Osteocyte (in vitro differentiated cells): ENCODE measurements at places on chromosomes 7 and 10.

GRCh38 chr7:91043924-91044645, 220.1 kb upstream of the FZD1 start:
- no peak overlapping the region for H3K4me3 ChIP-seq
- peaks cover 10% of the 10 kb centered on the region for H3K36me3 ChIP-seq
- H3K27ac ChIP-seq, result no peak overlapping the region
- no peaks in the 10 kb centered on the region for H3K27me3 ChIP-seq
- peaks cover 57% of the 10 kb centered on the region for H3K4me1 ChIP-seq
- no peak for DNase-seq

GRCh38 chr7:21086688-21087087, 300.0 kb upstream of the SP8 start:
- no peaks in the 10 kb centered on the region for H3K27me3 ChIP-seq
- no peak overlapping the region for H3K4me3 ChIP-seq
- H3K4me1 ChIP-seq, result no peaks in the 10 kb centered on the region
- no peak overlapping the region for H3K27ac ChIP-seq
- no peaks in the 10 kb centered on the region for H3K36me3 ChIP-seq
- no peak for DNase-seq

GRCh38 chr7:43943417-43944187, 17.4 kb downstream of the UBE2D4 start:
- H3K4me1 ChIP-seq, result no peaks in the 10 kb centered on the region
- no peak overlapping the region for H3K27ac ChIP-seq
- peaks cover 16% of the 10 kb centered on the region for H3K36me3 ChIP-seq
- no peaks in the 10 kb centered on the region for H3K27me3 ChIP-seq
- no peak overlapping the region for H3K4me3 ChIP-seq
- DNase-seq, result no peak

- H3K4me3 ChIP-seq, result no peak overlapping the region
- H3K27ac ChIP-seq, result no peak overlapping the region
- H3K4me1 ChIP-seq, result peaks cover 15% of the 10 kb centered on the region
- peaks cover 2% of the 10 kb centered on the region for H3K27me3 ChIP-seq
- no peak for DNase-seq
- peaks cover 3% of the 10 kb centered on the region for H3K36me3 ChIP-seq
Measured at GRCh38 chr7:54827734-54828133, 68.7 kb upstream of the SEC61G start.

DNA sequence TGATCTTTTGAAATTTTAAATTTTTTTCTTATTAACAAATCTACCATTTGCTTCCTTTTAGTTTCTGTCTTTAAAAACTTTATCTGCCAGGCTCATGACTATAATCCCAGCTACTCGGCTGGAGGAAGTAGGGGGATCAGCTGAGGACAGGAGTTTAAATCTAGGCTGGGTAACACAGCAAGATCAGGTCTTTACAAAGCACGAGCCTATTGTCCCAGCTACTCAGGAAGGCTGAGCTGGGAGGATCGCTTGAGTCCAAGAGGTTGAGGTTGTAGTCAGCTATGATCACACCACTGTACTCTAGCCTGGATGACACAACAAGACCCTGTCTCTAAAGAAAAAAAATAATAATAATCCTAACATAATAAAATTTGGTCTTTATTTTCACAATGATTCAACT, 17.5 kb downstream of the DPY19L1 start:
- DNase-seq, result no peak
- H3K36me3 ChIP-seq, result peaks cover 6% of the 10 kb centered on the region
- no peaks in the 10 kb centered on the region for H3K27me3 ChIP-seq
- H3K27ac ChIP-seq, result no peak overlapping the region
- peaks cover 9% of the 10 kb centered on the region for H3K4me1 ChIP-seq

DNA sequence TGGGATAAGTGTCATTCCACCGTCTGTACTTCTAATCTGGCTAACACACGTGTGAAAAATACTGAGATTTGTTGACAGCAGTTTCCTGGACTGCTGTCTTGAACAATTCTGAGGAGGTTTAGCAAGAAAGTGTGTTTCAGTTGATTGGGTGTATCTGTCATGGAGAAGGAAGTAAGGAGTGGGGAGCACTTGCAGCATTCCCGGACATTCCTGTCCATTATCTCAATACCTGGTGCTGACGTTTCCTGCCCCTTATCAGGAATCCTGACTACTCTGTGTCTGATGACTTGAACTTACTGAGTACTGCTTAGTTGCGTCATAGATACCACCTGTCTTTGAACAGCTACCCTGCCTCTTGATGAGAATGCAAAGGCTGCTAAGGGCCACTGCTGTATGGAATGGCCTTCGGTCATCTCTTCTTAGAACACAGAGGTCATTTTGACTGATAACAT, 72.0 kb upstream of the VKORC1L1 start:
- H3K27ac ChIP-seq, result no peak overlapping the region
- peaks cover 2% of the 10 kb centered on the region for H3K4me1 ChIP-seq
- no peaks in the 10 kb centered on the region for H3K27me3 ChIP-seq
- no peak for DNase-seq

GRCh38 chr10:34940436-34940835, 125.3 kb upstream of the PARD3 start:
- H3K4me1 ChIP-seq, result peaks cover 6% of the 10 kb centered on the region
- no peak for DNase-seq
- no peaks in the 10 kb centered on the region for H3K36me3 ChIP-seq
- H3K4me3 ChIP-seq, result no peak overlapping the region
- no peak overlapping the region for H3K27ac ChIP-seq
